ENCODE measurements at places on chromosomes 3 and 15. TPM values are rescaled to one million over a fixed set of nuclear protein-coding genes. Genes with fewer than 3 reads are reported as not detected.

Gene MESP2
- polyA plus RNA-seq, result 0.45 TPM

DNA sequence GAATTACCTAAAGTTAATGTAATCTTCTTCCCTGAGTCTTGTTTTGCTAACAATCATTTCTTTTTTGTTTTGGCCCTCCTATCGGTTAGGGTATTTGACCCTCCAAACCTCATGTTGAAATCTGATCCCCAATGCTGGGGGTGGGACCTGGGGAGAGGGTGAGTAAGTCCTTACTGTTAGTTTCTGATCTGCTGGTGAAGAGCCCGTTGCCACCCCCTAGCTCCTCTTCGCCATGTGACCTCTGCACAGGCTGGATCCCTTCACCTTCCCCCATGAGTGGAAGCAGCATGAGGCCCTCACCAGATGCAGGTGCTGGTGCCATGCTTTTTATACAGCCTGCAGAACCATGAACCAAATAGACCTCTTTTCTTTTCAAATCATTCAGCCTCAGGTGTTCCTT is 62.8 kb upstream of the ADCY5 start:
- no peak for DNase-seq

DNA sequence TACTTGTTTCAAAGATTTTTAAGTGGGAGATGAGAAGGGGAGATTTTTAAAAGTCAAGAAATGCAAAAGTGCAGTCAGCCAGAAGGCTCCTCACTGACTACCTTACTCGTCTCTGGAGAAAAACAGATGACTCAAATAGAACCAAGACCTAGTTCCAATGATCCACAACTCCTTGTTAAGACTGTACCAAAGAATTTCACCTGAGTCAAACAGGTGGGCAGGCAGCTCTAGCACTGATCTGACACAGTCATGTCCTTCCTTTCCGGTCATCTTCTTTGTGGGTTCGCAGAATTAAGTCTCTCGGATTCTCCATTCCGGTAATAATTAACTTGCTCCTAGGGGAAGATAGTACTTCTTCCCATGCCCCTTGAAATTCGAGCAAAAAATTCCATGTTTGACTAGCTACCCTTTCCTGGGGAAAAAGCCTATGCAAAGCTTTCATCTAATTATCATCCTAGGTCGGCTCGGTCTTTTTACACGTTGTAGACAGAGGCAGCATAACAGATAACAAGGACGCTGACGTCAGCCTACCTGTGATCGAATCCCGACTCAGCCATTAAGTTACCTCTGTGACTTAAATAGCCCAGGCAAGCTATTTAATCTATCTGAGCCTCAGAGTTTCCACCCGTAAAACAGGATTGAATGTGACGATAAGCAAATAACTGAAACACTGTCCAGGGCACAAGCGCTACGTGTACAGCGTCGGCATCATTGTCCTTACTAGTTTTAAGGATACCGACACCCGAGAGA is 758 bp downstream of the SELENOK start:
- peak; percentile 36 for DNase-seq

DNA sequence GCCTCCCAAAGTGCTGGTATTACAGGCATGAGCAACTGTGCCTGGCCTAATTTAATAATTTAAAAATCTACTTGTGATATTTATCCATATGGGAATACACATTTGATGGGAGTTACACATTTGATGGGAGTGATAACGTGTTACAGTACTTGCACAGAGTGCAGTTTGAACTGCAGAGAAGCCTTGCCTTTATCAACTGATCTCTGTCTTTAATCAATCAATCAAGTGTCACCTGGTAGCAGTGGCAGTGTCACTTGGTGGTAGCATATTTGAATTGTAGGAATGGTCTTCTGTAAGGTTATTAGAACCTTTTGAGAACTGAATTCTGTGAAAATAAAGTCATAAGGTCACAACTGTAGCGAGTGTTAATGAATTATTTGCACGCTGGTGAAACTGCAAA is 37.8 kb downstream of the SIDT1 start:
- DNase-seq, result no peak

DNA sequence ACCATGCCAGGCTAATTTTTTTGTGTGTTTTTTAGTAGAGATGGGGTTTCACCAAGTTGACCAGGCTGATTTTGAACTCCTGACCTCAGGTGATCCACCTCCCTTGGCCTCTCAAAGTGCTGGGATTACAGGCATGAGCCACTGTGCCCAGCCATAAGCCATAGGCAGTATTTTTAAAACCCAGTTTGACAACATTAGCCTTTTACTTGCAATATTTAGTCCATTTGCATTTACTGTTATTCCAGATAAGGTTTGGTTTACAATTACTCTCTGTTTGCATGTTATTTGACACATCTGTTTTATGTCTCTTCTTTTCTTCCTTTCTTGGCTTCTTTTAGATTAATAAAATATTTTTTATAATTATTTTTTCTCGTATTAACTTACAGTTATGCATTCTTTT is 83.6 kb upstream of the EPHB3 start:
- no peak for DNase-seq

Gene ARHGEF3
- 81.6 TPM for polyA plus RNA-seq

GRCh38 chr3:69567710-69568052 is 171.6 kb upstream of the MITF start:
- DNase-seq, result no peak

Gene ARNT2
- 60.8 TPM for polyA plus RNA-seq

- DNase-seq, result no peak
Measured at GRCh38 chr3:128006061-128007032, 45.9 kb upstream of the SEC61A1 start.

Gene ZPLD1
- polyA plus RNA-seq, result 0.60 TPM

GRCh38 chr3:56919137-56919796 is 117.5 kb upstream of the ARHGEF3 start:
- no peak for DNase-seq

Gene TXNRD3
- polyA plus RNA-seq, result 22.0 TPM

All from left kidney (tissue), 8 donors.